RPMI7951 (cell line): ENCODE measurements at places on chromosomes 16 and 17. TPM values are rescaled to one million over a fixed set of nuclear protein-coding genes. Genes with fewer than 3 reads are reported as not detected.
A peak's percentile ranks its signal among the peaks of the same experiment; 100 is the strongest.

The NOG gene
- total RNA-seq = 0.12 TPM in 1 of 2 replicates, not detected in the other

The BCO1 gene
- not detected in 2 replicates for total RNA-seq

The RARA gene
- 10.2 and 13.3 TPM in 2 replicates for total RNA-seq

The HSPB9 gene
- not detected in 2 replicates for total RNA-seq

The DUS1L gene
- 34.0 and 39.3 TPM in 2 replicates for total RNA-seq

The KRTAP4-3 gene
- not detected in 2 replicates for total RNA-seq

The STRADA gene
- 10.1 and 13.7 TPM in 2 replicates for total RNA-seq

DNA sequence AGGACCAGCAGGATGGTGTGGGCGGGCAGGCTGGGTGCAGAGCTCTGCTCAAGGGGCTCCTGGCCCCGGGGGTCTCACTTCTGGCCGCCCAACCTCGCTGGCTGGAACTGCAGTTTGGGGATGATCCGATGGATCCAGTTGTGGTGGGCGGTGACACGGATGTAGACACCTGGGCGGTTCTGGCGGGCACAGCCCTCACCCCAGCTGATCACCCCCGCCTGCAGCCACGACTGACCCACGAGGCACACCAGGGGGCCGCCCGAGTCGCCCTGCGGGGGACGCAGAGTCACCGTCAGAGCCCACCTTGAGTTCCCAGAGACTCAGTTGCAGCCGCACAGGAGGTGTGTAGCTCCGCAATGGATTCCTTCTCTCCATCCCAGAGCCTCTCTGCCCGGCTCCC lies 7.5 kb downstream of the PRSS27 start:
- no peak for DNase-seq

GRCh38 chr16:65663774-65664173 lies 541.9 kb upstream of the CDH11 start:
- DNase-seq = peak; percentile 78

DNA sequence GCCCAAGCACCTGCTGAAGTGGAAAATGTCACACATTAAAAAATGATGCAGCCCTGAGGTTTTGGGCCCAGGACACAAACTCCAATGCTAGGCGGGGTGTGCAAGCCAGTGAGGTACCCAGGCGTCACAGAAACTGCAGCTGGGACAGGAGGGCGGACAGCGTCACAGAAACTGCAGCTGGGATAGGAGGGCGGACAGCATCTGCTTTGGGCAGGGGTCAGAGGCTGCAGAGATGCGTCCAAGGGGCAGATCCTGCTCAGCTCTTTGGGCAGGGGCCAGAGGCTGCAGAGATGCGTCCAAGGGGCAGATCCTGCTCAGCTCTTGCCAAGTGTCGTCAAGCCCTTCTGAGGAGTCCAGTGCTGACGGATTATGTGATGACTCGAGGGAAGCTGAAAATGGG lies 43.9 kb upstream of the RCVRN start:
- no peak for DNase-seq

GRCh38 chr17:16969931-16970906 lies 1.7 kb downstream of the TNFRSF13B start:
- no peak for DNase-seq

GRCh38 chr17:77227461-77228240 lies 86.9 kb downstream of the SEC14L1 start:
- no peak for DNase-seq

DNA sequence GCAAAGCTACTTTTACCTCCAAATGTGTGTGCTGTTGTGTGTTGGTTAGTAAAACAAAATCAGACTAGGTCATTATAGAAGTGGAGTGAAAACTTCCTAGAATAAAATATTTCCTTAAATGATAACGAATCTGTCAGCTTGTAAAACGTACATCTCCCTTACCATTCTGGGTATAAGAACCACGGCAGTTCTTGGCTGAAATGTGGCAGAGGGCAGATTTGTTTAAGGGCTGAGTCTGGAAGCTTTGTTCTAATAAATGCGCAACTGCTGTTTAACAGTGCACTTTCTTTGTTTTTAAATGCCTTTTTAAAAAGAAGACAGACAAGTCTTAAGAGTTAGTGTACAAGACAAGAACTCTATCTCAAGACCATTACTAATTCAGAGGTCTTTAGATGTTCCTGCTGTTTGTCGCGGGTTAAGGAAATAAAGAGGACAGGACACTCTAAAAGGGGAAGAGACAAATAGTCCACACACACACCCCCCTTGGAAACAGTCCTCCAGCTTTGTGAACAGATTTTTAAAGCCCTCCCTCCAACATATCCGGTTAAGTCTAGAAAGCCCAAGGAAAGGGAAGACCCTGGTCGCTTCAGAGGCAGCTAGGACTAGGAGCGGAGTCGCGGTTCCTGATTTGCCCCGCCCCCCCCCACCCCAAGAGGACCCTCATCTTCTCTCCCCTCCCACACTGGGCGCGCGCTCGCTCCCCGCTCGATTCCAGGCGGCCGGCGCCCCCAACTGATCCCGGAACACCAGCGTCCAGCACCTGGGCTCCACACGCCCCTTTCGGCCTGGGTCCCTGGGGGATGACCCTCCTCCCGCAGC lies 658 bp downstream of the SYNRG start:
- DNase-seq = peak; percentile 44

DNA sequence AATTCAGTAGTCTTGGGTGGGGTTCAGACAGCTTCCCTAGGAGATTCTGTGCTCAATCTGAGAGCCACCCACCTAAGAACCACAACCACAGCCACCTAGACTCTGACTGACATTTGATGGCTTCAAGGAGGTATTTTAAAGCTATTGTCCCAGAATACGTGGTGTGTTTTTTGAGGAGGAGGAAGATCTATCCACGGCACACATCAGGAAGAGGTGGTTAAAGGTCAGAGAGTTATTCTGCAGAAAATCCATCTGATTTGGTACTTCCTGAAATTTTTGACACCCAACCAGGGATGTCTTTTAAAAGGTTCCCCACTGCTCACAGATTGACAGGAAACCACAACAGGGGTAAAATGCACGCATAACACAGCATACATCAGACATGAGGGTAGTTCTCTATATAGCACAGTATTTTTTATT lies 25.1 kb downstream of the SMARCE1 start:
- DNase-seq = no peak

DNA sequence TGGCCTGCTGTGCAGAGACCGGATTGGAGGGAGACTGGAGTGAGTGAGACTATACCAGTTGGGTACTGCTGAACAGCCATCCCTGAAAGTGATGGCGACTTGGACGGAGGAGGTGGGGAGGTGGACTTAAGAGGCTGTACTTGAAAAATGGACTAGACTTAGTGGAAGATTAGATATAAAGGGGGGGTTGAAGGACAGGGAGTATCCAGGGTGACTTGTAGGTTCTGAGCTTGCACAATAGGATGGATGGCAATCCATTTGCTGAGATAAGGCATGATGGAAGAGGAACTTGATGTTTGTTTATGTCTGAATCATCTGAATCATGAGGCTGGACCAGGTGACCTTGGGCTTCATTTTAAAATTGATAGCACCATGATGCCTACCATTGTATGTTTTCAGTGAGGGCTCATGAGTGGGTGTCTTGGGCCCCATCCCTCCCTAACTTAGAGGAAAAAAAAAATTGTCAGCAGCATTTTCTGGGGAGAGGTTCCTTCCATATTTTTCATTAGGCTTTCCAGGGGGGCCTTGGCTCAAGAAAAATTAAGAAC lies 41.2 kb downstream of the PRKCA start:
- DNase-seq = no peak

GRCh38 chr16:50061326-50061725 lies 4.4 kb upstream of the HEATR3 start:
- DNase-seq = no peak

DNA sequence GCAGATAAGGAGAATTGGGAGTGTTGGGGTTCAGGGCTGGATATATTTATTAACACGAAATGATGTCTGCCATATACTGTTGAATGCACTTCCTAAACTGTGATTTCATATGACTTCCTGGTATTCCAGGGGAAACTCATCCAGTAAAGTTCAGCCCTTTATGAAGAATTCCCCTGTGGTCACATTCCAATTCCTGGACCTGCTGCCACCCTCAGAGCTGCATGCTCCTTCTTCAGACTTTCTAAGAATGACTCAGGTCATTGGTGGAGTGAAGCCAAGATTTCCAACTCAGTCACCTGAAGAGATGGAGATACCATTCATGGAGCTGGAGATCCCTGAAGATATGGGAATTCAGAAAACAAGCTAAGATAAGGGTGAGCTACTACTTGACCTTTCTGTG lies 114.2 kb upstream of the TMEM97 start:
- DNase-seq = peak; percentile 33

DNA sequence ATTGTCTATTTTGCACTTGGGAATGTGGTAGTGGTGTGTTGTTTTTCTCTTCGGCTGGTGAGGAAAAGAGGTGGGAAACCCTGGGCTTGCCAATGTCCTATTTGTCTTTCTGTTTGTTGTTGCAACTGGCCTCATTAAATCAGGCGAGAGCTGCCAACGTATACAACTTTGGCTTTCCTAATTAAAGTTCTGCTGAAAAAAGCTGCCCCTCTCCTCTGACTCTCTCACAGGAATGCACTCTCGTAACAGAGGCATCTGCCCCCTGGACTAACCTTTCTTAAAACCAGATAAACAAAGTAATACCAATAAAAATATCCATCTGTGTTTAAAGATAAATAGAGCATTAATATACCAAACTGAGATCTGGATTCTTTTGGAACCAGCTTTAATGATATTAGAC lies 7.8 kb downstream of the CDRT15 start:
- no peak for DNase-seq

- DNase-seq = no peak
Measured at GRCh38 chr17:44005527-44006271, 1.3 kb downstream of the NAGS start.

DNA sequence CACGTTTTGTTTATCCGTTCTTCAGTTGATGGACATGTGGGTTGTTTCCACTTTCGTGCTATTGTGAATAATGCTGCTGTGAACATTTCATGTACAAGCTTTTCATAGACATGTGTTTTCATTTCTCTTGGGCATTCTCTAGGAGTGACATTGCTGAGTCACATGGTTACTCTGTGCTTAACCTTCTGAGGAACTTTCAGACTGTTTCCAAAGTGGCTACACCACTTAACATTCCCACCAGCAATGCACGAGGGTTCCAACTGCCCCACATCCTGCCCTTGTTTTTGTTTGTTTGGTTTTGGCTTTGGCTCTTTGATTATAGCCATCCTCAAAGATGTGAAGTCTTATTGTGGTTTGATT lies 14.2 kb upstream of the PEMT start:
- DNase-seq = peak; percentile 43

DNA sequence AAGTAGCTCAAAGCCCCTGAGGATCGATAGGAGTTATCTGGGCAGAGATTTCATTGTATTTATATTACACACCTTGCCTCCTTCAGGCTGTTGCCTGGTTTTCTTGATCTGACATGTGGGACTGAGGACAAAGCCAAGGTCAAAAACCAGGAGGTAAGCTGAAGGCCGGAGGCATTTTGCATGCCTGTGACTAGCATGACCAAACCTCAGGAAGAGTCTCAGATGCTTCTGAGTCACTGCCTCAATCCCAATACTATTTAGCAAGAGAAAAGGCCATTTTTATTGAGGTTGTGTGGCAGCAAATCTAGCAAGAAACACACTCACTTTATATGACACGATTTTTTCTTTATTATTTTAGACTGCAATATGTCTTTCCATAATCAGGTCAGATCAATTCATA lies 968.1 kb downstream of the CDH11 start:
- DNase-seq = peak; percentile 94
